Activated T-helper 17 cell treated with anti-CD3 and anti-CD28 coated beads, Interleukin-2, amount 50 U/mL, for 72 hours (primary cell): ENCODE measurements at places on chromosomes 11 and 22.
A peak's percentile ranks its signal among the peaks of the same experiment; 100 is the strongest.

DNA sequence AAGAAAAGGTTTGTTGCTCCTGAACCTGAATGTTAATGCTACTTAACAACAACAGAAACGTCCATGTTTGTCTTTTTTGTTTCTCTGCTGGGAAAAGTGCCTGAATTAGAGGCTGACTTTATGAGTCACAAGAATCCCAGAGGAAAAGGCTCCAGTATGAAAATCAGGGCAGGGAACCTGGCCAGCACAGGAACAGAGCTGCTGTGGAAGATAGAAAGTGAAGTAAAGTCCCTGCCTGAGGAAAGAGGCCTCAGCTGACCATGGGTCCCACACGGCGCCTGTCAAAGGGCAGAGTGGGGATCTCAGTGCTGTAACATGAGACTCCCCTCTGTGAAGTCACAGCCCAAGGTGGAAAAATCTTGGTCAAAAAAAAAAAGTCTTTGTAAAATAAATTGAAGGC, 632.3 kb upstream of the CCDC90B start:
- ATAC-seq: no peak

- ATAC-seq: no peak
Measured at GRCh38 chr11:118533769-118534729, 3.1 kb downstream of the TMEM25 start.

- no peak for ATAC-seq
Measured at GRCh38 chr11:103624708-103625623, 411.5 kb upstream of the DDI1 start.

GRCh38 chr22:20175597-20175900, 24.7 kb upstream of the CCDC188 start:
- no peak for ATAC-seq

DNA sequence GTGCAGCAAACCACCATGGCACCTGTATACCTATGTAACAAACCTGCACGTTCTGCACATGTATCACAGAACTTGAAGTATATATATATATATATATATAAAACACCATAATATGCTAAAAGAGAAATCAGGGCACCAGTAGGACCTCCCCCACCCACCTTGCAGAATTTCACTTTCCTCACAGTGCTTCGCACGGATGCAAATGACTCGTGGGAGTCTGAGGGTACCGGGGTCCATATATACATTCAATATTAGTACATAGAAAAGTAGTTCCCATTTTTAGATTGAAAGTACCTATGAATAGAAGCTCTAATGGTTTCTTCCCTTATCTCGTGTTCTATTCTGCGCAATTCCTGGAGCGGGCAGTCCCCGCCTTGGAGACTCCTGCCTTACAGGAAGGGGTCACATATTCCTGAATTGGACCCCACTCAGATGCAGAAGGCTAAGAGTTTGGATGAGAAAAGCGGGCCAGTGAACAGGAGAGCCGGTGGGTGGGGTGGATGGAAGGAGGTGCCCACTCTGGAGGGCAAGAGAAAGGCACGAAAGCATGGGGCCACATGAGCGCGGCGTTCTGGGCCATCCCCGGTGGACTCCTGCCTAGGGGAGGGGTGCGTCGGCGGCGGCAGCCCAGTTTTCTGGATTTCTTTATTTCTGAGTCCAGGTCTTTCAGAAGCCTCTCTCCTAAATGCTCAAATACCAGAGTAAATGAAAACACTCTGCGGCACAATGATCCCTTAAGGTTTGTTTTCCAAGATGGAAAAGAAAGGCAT, 136.3 kb downstream of the ETS1 start:
- ATAC-seq: no peak

GRCh38 chr11:119678351-119678750, 50.6 kb downstream of the NECTIN1 start:
- no peak for ATAC-seq

DNA sequence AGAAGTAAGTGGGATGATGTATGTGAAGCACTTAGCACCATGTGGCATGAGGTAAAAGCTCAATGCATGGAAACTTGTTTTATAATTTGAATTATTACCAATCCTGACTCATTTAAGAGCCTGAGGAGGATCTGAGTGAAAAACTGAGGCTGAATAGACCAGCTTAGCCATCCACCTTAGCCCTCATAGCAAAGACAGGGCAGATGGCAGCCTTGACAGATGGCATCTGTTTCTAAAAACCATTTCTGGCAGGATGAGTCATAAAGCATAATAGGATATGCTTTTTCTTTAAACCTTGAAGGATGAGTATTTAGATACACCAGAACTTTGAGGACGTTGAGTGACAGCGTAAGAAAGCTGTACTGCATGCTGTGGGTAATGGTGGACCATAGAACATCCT, 61.0 kb upstream of the NAV2 start:
- ATAC-seq: no peak

DNA sequence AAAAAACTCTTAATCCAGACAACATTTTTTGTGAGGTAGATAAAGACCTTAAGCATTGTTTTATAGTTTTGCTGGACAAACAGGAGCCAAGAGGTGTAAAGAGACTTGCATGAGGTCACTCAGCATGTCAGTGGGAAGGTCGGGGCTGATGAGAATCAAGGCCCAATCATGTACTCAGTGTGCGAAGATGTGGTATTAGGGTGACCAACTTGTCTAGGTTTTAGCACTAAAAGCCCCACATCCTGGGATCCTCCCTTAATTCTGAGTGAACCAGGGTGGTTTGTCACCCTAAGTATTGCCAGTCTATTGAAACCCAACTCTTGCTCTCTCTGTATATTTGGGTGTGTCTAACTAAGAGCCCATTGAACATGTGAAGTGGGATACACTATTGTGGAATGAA, 19.5 kb upstream of the SORL1-AS1 start:
- peak; percentile 45 for ATAC-seq

DNA sequence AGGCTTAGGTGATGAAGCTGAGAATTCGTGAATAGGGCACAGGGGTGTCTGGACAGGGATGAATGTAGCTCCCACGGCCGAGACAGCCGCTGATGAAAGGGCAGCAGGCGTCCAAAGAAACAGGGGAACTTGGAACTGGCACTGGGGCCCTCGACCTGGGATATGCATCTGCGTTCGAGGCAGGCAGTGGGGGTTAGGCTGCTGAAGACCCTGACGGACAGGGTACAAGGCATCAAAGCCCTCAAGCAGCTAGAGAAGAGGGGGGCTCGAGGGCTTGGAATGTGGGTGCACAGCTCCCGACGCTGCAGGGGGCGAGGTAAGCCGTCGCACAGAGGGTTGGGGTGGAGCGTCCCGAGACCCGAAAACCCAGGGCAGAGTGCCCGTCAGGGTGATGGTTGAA, 6.9 kb upstream of the SYT8 start:
- no peak for ATAC-seq

DNA sequence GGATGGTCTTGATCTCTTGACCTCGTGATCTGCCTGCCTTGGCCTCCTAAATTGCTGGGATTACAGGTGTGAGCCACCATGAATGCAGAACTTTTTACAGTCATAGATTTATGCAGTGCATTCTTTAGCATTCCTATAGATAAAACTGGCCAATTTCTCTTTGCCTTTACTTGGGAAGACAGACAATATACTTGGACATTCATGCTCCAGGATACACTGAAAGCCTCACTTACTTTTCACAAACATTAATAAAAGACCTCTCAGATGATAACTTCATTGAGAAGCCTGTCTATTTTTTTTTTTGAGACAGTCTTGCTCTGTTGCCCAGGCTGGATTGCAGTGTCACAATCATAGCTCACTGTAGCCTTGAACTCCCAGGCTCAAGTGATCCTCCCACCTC, 12.3 kb upstream of the CLTCL1 start:
- no peak for ATAC-seq

DNA sequence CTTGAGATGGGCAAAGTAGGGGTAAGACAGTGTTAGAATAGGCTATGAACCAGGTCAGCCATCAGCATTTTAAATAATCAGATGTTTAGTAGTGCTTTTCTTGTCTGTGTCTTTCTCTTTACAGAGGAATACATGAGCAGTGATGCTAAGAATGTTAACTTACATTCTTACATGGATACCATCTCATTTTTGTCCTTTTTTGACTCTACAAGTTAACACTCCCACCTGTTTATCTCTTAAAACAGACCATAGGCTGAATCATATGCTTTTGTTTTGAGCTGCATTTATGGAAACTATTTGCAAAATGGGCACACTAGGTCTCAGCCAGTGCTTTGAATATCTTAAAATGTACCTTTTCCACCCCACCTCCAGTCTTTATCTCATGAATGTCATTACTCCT, 25.6 kb upstream of the ADSL start:
- ATAC-seq: peak; percentile 24

GRCh38 chr11:48122246-48122645, 94.4 kb upstream of the OR4B1 start:
- no peak for ATAC-seq

DNA sequence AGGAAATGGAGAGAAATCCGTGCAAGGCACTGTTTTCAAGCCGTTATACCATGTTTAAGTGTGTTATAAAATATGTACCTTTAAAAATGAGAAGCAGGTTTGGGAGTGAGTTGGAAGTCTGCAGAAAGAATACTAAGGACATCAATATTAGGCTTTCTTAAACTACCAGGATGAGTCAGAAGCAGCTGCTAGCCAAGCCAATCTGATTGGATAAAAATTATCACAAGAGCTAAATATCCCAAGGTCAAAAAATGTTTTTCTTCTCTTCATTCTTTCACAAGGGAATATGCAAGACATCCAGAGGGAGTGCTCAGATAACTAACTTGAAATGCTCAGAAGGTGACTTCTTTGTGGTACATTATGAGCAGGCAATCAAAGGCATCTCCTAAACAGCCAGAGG, 19.3 kb upstream of the CKAP5 start:
- ATAC-seq: no peak

DNA sequence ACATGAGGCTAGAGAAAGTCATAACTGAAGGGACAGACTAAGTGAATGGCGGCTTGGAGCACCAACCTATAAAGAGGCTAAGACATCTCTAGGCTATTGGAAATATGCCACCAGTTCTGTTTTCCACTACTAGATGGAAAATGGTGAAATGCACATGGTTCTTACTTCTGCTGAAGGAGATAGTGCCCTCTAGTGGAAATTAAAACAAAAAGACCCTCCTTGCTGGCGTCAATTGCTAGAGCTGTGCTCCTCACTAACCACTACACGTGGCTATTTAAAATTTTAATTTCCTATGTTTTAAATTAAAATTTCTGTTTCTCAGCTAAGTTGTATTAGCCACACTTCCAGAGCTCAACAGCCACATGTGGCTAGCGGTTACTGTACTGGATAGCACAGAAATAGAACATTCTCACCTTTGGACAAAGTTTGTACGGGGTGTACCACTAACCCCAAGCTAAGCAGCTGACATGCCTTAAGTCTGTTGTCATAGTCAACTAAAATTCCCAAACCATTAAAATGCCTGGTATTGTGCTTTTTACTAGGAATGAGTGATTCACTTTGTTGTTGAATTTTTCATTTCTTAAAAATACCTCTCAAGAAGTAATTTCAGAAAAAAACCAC, 34.1 kb upstream of the CALCA start:
- peak; percentile 62 for ATAC-seq

GRCh38 chr22:22111267-22111751, 128.7 kb upstream of the TOP3B start:
- peak; percentile 95 for ATAC-seq

DNA sequence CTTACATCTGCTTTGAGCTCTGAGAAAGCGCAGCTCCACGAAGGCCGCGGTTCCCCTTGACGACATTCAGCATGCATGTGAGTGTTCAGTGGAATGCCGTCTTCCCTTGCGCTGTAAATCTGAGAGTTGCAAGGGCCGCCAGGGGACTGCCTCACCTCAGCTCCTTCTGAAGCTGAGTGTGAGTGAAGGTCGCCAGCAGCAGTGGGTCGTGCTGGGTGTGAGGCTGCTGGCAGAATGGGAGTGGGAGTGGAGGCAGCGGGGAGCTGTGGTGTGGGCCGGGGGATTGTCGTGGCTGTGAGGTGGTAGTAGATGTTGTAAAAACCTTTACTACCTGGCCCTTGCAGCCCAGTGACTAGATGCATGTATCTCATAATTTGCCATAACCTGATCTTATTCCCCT, 65.2 kb downstream of the PPP6R2 start:
- ATAC-seq: no peak

DNA sequence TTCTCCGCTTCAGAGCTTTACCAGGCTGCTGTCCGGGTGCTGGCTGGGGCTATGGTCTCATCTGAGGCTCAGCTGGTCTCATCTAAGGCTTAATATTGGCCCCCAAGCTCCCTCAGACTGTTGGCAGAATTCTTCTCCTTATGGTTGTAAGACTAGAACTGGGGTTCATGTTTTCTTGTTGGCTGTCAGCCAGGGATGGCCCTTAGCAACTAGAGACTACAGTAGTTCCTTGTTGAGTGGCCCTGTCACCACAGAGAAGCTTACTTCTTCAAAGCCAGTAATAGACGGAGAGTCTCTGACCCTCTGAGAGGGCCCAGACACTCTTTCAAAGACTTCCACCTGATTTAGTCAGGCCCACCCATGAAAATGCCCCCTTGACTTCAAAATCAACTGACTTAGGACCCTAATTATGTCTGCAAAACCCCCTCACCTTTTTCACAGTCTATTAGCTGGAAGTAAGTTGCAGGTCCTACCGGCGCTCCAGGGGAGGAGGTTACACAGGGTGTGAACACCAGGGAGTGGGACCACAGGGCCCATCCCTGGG, 24.2 kb upstream of the TREH start:
- no peak for ATAC-seq

- ATAC-seq: no peak
Measured at GRCh38 chr11:44361813-44362212, 51.9 kb upstream of the ALX4 start.

GRCh38 chr11:25860677-25861450, 471.1 kb upstream of the ANO3 start:
- no peak for ATAC-seq

- ATAC-seq: no peak
Measured at GRCh38 chr11:7654195-7654705, 19.1 kb downstream of the CYB5R2 start.

GRCh38 chr22:24099666-24100065, 81.6 kb upstream of the SUSD2 start:
- ATAC-seq: no peak

- no peak for ATAC-seq
Measured at GRCh38 chr11:119934866-119935265, 203.0 kb downstream of the TRIM29 start.

- ATAC-seq: no peak
Measured at GRCh38 chr11:34197256-34197655, 91.8 kb downstream of the NAT10 start.

- ATAC-seq: no peak
Measured at GRCh38 chr11:71200172-71200716, 52.1 kb downstream of the SHANK2 start.

GRCh38 chr11:11537372-11537771, 84.4 kb downstream of the GALNT18 start:
- ATAC-seq: no peak

GRCh38 chr11:19853016-19853415, 140.4 kb downstream of the NAV2 start:
- ATAC-seq: no peak

- ATAC-seq: peak; percentile 84
Measured at GRCh38 chr11:18754308-18754707, 28.3 kb upstream of the IGSF22 start.

GRCh38 chr11:3202305-3202704, 16.3 kb downstream of the MRGPRG start:
- no peak for ATAC-seq

- ATAC-seq: no peak
Measured at GRCh38 chr11:85666687-85667086, 1.8 kb upstream of the CREBZF start.

GRCh38 chr11:41954034-41954433, 494.6 kb upstream of the LRRC4C start:
- no peak for ATAC-seq

GRCh38 chr11:77088236-77089003, 14.2 kb upstream of the OMP start:
- ATAC-seq: no peak

- ATAC-seq: no peak
Measured at GRCh38 chr22:35155403-35156025, 89.6 kb downstream of the ISX start.

- ATAC-seq: no peak
Measured at GRCh38 chr11:77080643-77081210, 14.0 kb downstream of the CAPN5 start.
